ENCODE measurements at places on chromosomes 4 and X. TPM values are rescaled to one million over a fixed set of nuclear protein-coding genes. Genes with fewer than 3 reads are reported as not detected.

GRCh38 chr4:181528570-181529184, 714.5 kb upstream of the TENM3 start:
- no peak overlapping the region for H3K27ac ChIP-seq
- H3K4me3 ChIP-seq: no peak overlapping the region
- H3K4me1 ChIP-seq: no peaks in the 10 kb centered on the region
- no peaks in the 10 kb centered on the region for H3K27me3 ChIP-seq

DNA sequence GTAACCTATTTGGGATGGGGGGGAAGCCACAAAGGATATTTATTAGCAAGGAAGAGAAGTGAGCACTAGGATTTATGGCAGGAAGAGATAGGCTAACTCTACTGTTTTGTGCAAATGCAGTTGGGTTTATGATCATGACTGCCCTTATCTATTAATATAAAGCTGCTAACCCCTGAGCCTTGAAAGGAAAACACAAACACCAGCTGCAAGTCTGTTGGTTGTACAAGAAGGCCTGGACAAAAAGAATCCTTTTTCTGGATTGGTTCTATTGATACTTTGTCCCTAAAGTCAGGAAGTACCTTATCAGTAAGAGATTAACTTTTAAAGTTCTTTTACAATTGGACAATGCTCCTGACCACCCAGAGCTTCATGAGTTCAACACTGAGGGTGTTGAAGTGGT, 188.8 kb downstream of the LRBA start:
- H3K4me1 ChIP-seq: peaks cover 2% of the 10 kb centered on the region
- H3K27ac ChIP-seq: no peak overlapping the region
- no peak for DNase-seq
- no peak overlapping the region for H3K4me3 ChIP-seq
- no peaks in the 10 kb centered on the region for H3K27me3 ChIP-seq
- peaks cover 8% of the 10 kb centered on the region for H3K36me3 ChIP-seq

- DNase-seq: no peak
- no peak overlapping the region for H3K27ac ChIP-seq
- H3K4me1 ChIP-seq: no peaks in the 10 kb centered on the region
Observed at GRCh38 chr4:6233929-6234328, 33.6 kb upstream of the JAKMIP1 start.

- no peaks in the 10 kb centered on the region for H3K27me3 ChIP-seq
- H3K27ac ChIP-seq: no peak overlapping the region
- H3K4me1 ChIP-seq: no peaks in the 10 kb centered on the region
- no peaks in the 10 kb centered on the region for H3K36me3 ChIP-seq
- no peak for DNase-seq
Observed at GRCh38 chr4:22522706-22523501, 7.0 kb upstream of the ADGRA3 start.

- H3K27me3 ChIP-seq: no peaks in the 10 kb centered on the region
- no peak overlapping the region for H3K27ac ChIP-seq
- H3K36me3 ChIP-seq: no peaks in the 10 kb centered on the region
- DNase-seq: no peak
- no peak overlapping the region for H3K4me3 ChIP-seq
Observed at GRCh38 chr4:28247805-28248204, 1387.2 kb downstream of the STIM2 start.

DNA sequence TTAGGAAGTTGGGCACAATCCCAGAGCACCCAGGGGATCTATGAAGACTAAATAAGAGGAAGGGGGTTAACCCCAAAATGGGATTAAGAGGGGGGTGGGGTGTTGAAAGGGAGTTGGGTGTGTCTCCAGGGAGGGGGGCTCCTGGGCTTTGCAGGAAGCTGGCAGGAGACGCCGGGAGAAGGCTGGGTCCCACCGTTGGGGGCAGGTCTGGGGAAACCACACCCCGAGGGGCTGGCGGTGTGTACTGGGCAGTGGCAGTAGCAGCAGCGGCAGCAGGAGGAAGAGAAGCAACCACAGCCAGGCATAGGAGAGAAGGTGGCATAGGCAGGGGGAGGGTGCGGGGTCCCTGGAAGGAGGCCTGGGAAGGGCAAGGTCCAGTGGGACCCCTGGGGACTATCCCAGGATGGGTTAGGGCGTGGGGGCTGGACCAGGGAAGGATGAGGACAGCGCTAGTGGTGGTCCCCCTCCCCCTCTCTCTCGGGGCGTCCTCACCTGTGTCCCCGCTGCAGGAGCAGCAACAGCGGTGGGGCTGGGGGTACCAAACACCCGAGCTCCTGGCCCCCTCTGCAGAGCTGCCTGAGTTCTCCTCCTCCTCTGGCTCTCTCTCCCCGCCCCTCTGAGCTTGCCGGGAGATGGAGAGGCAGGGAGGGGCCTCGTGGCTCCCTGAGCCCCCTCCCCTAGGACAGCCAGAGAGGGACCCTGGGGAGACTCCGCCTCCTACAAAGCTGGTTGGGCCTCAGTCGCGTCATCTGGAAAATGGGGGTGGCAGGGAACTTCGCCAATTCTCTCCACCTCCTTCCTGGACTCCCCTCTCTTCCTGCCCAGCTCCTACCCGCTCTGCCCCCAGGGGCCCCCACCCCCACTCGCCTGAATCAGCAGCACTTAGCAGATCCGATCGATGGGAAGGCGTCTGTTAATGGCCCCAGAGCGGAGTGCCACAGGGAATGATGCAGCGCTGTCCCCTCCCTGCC, at the start of gene KCND1:
KCND1 (minus strand) TSS at position 596 of the 971 bp plus-strand sequence. CDS start 1,573 bp downstream, outside the sequence.
- no peaks in the 10 kb centered on the region for H3K36me3 ChIP-seq
- no peaks in the 10 kb centered on the region for H3K27me3 ChIP-seq
- H3K4me3 ChIP-seq: no peak within 1 kb of the TSS
- DNase-seq: peak; percentile 76
- H3K4me1 ChIP-seq: no peaks in the 10 kb centered on the region

DNA sequence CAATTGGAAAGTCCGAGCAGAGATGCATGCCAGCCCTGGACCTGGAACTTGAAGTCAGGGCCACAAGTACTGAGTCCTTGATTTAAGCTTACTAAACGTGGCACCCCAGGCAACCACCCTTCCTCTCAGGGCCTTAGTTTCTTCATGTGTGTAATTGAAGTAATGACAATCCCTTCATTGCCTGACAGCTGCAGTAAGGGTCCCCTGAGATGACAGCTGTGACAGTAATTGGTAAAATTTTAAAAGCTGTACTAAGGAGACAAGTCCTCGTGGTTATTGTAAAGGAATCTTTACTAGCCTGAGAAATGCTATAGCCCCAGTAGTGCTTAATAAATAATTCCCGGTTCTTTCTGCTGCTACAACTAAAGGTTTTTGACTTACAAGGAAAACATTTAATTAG, 175.1 kb upstream of the RADX start:
- H3K27me3 ChIP-seq: peaks cover 27% of the 10 kb centered on the region
- DNase-seq: no peak
- H3K4me1 ChIP-seq: no peaks in the 10 kb centered on the region
- no peak overlapping the region for H3K27ac ChIP-seq

DNA sequence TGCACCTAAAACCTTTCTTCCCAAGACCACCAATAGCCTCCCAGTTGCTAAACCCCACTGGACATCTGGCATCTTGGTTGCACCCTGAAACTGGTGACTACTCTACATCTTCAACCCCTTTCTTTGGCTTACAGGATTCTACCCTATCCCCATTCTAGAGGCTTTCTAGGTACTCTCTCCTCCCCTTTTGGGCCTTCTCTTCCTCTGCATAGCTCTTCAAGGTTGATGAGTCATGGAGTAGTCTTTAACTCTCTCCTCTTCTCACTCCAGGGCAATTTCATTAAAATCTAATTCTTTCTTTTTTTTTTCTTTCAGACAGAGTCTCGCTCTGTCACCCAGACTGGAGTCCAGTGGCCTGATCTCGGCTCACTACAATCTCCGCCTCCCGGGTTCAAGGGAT, 16.8 kb downstream of the APOO start:
- no peaks in the 10 kb centered on the region for H3K4me1 ChIP-seq
- no peak overlapping the region for H3K27ac ChIP-seq

DNA sequence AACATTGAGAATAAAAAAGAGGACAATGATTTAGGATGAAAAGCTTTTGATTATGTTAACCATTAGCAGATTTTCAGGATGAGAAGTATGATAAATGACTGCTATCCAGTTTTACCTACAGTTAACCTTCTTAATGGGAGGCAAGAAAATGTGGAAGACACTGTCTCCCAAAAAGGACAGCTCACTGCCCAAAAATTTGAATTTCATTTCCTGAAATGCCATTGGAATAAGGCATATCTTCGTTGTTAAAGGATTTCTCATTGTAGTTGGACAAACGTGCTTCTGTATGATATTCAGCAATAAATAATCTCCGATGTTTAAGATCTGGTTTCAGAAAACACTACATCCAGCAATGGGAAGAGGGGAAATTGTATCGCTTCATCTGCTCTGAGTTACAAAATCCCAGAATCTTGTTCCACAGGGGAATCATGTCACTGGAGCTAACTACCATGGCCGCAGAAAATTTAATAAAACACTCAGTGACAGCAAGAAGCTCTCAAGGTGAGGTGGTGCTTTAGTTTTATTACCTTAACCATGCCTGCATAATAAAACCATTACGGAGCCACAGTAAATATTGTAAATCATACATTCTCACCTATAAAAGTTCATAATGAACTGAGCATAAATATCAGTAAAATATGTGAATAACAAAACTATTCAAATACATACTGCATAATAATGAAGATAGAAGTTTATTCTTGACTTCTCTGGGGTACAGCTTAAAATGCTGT, 552.3 kb downstream of the PCDH7 start:
- H3K4me3 ChIP-seq: no peak overlapping the region
- no peak overlapping the region for H3K27ac ChIP-seq
- H3K27me3 ChIP-seq: no peaks in the 10 kb centered on the region
- H3K36me3 ChIP-seq: no peaks in the 10 kb centered on the region
- no peak for DNase-seq

- H3K36me3 ChIP-seq: no peaks in the 10 kb centered on the region
- no peak for DNase-seq
- no peaks in the 10 kb centered on the region for H3K4me1 ChIP-seq
- no peaks in the 10 kb centered on the region for H3K27me3 ChIP-seq
Observed at GRCh38 chr4:92634882-92635281, 331.1 kb downstream of the GRID2 start.

DNA sequence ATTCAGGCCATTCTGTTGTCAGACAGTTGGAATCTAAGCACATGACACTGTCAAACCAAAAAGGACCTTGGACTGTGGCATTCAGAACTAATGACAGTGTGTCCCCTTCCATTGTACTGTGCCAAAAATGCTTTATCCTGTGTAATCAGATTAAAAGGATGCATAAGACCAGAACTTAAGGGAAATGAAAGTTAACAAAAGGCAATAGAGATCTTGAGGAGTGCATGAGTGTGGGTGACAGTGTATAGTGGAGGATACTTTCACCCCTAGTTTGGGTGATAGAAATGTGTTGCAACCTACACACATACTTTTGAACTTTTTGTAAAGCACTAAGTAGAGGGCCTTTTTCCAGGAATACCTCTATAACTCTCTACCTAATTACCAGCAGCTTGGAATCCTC, 4.5 kb downstream of the CYSLTR1 start:
- H3K27ac ChIP-seq: no peak overlapping the region
- no peak for DNase-seq
- H3K4me3 ChIP-seq: no peak overlapping the region
- no peaks in the 10 kb centered on the region for H3K36me3 ChIP-seq

DNA sequence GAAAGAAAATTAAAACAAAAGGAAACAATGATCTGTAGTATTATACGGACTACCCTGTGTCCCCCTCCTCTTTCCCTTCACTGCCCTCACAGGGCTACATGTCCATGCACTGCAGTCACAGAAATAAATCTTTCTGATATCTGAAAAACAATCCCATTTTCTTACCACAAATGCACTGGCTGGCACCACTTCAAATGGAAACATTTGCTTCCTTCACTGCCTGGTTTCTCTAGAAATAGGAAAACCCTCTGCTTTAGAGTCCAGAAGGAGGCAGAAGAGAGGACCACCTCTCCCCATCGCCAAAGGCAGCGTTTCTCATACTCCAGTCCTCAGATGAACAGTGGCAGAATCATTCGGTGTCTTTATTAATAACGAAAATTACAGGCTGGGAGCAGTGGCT, 98.2 kb downstream of the GRIA3 start:
- H3K27me3 ChIP-seq: no peaks in the 10 kb centered on the region
- H3K36me3 ChIP-seq: no peaks in the 10 kb centered on the region
- DNase-seq: no peak
- H3K4me1 ChIP-seq: no peaks in the 10 kb centered on the region
- no peak overlapping the region for H3K27ac ChIP-seq
- no peak overlapping the region for H3K4me3 ChIP-seq

GRCh38 chr4:155609455-155610059, 57.1 kb upstream of the GUCY1A1 start:
- H3K36me3 ChIP-seq: no peaks in the 10 kb centered on the region
- no peaks in the 10 kb centered on the region for H3K27me3 ChIP-seq
- no peak overlapping the region for H3K27ac ChIP-seq
- no peak for DNase-seq

The CD40LG gene
- total RNA-seq: 0.46 TPM

The TRPC3 gene
- 0.67 TPM for total RNA-seq

The MAGEB1 gene
- total RNA-seq: not detected

The SHROOM4 gene
- 63.3 TPM for total RNA-seq

The TNIP3 gene
- total RNA-seq: 11.0 TPM

The ADGRL3 gene
- 59.9 TPM for total RNA-seq
